ENCODE measurements at places on chromosomes 11 and 22.

- no peak for DNase-seq
These were observed 908 bp downstream of the CABP2 start for GRCh38 chr11:67522338-67522737.

DNA sequence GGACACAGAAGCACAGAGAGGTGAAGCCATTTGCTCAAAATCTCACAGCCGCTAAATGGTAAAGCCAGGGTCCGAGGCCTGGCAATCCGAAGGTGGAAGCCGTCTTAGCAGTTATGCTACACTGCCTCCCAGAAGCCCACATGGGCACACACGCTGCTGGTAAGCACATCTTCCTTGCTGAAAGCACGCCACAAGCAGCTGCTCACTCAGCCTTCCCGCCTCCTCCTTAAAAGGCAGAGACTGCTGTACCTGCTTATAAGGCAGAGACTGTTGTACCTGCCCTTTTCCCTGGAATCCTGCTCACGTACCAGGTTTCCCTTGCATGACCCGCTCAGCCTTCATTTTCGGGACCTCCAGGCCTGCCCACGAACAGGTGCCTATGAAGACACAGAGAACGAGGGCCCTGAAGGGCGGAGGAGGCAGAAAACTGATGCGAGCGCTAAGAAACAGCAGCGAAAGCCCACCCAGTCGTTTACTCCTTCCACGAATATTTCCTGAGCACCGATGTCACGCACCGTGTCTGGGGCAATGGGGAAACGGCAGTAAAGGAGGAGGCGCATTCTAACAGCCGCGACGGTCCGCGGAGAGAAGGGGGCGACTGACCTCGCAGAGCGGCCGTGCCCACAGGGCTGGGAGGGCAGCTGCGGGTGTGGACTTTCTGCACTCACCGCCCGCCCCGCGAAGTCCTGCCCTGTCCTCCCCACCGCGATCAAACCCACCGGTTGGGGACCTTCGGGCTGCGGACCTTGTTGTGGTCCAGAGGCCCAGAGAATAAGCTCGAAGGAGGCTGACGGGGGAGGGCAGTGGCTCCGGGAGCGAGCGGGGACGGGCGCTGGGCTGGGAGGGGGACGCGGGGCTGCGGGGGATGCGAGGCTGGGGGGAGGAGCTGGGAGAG lies 13.0 kb downstream of the SPATA19 start:
- DNase-seq = peak; percentile 60

DNA sequence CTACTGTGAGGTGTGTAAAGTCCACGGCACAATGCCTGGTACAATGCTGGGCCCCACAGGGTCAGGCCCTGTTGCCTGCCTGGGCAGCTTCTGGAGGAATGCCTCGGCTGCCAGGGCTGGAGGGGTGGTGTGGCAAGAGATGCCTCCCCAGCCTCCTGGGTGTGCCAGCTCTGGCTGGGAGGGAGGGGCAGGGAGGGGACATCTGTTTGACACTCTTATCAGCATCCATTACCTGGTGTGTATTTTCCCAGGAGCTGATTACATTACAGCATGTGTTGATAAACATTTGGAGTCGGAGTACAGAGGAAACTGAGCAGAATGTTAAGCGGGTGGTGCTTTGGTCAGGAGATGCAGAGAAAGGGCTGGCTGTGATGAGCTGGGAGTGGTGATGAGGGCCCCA lies 11.0 kb upstream of the NECTIN1 start:
- no peak for DNase-seq

DNA sequence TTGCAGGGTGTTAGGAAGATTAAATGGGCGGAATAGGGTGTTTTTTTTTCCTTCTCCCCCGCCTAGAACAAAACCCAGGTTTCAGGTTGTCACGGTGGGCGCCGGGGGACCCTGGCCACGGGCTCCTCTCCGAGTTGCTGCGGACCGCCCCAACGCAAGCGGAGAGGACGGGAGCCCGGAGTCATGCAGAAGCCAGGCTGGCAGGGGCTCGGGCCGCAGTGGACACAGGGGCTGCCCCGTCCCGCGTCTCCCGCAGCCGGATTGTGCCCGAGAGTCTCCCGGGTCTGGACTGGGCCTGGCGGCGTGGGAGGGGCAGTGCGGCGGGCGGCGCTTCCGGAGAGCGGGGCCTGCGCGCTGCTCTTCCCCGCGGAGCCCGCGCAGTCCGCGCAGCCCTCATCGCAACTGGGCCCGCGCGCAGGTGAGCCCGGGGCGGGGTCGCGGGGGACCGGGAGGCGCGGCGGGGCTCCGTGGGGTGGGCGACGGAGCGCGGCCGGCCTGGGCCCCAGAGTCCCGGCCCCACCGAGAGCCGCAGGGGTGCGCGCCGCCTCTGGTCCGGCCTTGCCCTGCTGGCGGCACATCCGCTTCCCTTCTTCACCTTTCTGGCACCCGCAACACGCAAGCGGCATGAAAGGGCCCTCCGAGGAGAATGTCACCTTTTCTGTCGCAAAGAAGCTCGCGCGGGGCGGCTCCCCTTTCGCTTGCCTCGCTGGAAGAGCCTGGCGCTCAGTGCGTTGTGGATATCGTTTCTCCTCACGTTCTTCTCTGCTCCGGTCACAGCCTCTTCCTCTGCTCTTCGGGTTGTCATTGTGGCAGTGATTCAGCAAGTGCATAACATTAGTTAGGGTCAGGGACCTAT lies at the start of gene TIRAP:
Gene TIRAP, plus strand, starts transcription at position 358 of the 856 bp plus-strand sequence. CDS start 7,802 bp downstream, outside the sequence.
- DNase-seq = no peak

DNA sequence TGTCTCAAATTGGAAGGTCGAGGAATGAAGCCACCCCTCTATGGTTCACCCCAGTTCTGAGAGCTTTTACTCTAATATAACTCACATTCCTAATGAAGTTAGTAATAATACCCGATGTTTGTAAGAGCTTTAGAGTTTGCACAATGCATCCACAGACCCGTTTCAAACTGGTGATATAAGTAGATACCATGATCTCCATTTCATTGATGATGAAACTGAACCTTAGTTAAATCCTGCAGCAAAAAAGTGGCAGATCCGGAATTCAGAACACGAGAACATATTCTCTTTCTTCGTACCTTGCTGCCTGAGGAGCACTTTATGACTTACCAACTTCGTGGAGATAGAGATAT lies 757 bp upstream of the RBFOX2 start:
- DNase-seq = no peak

- DNase-seq = peak; percentile 49
These were observed 118.3 kb upstream of the RCN1 start for GRCh38 chr11:31972623-31973022.
